AG04450 (cell line): ENCODE measurements at places on chromosomes 16 and 17.
A peak's percentile ranks its signal among the peaks of the same experiment; 100 is the strongest.

- DNase-seq = no peak
Observed at GRCh38 chr17:79079421-79080200, 5.0 kb downstream of the ENGASE start.

- no peak for DNase-seq
Observed at GRCh38 chr17:624341-624860, 90.2 kb downstream of the VPS53 start.

DNA sequence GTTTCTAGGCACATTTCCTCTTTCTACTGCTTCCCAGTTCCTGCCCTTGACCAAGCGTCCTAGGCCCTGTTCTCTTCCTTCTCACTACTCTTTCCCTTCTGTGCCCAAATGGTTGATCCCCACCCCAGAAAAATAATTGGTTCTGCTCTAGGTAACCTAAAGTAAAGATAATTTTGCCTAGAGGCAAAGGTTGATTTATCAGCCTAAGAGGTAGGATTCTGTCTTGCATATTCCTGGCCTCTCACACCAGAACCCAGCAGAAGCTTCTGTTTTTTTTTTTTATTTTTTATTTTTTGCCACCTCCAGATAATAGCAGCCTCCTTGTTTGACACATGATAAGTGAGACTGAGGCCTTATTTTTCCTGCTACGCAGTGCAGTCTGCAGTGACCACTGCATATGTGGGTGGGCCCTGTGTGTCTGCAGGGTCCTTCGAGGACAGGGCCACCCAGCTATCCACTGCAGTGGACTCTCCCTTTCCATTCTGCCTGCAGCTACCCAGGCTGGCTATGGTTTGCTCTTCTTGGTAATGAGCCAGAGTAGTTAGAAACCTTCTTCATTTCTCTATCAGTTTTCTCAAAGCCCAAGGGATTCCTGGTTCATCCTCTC, 701 bp downstream of the PIPOX start:
- no peak for DNase-seq

DNA sequence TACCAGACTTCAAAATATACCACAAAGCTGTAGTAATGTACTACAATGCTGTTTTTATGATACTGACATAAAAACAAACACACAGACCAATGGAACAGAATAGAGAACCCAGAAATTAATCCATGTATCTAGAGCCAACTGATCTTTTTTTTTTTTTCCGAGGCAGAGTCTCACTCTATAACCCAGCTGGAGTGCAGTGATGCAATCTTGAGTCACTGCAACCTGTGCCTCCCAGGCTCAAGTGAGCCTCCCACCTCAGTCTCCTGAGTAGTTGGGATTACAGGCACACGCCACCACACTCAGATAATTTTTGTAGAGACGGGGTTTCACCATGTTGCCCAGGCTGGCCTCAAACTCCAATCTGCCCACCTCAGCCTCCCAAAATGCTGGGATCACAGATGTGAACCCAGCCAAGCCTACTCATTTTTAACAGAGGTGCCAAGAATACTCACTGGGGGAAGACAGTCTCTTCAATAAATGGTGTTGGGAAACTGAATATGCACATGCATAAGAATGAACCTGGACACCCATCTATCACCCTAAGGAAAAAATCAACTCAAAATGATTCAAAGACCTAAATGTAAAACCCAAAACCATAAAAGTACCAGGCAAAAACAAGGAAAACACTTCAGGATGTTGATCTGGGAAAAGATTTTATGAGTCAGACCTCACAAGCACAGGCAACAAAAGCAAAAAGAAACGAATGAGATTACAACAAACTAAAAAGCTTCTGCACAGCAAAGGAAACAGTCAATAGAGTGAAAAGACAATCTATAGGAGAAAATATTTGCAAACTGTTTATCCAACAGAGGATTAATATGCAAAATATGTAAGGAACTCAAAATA, 63.1 kb downstream of the STX8 start:
- peak; percentile 23 for DNase-seq

DNA sequence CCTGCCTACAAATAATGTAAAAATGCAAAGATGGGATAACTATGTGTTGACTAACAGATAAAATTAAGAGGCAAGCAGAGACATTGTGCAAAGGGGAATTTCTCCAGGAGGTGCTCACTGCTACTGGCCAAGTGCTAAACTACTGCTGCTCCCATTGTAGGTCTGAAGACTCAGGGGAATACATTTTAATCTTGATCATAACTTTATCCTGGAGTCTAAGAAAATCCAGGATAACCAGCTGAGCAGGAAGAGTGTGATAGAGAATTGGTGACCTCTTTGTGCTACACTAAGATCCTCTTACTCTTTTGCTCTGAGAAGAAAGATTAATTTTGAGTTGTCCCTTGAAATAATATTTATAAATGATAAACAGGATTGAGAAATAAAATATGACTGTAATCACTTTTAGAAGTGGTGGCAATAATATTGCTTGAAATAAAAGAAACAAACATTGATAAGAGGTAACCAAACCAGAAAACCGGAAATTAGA, 5.9 kb downstream of the RNF43 start:
- DNase-seq = no peak

DNA sequence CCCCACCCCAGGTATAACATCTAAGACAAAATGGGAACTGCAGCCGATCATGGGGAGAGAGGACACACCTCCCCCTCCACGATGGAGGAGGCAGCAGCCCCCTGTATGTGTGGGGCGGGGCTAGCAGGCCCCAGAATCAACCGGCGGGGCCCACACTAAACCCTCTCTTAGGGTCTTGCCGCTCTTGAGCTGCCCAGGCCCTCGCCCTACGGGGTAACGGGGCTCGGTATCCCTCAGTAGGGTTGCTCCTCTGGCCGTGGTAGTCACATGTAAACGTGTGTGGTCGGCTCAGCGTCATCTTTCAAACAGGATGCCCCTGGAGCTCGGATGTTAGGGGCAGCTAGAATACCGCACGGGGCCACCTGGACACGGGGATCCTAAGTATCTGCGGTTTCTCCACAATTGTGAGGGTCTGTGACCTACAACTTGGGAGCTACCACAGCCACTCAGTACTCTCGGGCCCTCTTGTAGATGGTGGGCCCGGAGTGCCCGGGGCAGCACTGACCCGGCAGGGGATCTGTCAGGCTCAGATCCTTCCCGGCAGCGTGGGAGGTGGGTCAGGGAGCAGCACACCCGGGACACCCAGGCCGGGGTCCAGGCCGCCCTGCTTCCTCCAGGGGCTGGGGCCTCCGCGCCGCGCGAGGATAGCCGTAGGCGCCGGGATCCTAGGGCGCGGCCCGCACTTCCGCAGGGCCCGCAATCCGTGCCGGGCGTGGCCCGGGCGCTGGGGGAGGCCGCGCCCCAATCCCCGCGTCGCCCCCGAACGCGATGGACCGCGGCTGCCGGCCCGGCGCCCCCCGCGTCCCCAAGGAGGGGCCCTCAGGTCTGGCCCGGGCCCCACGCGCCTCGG, 781 bp downstream of the ARHGDIA start:
- DNase-seq = no peak

DNA sequence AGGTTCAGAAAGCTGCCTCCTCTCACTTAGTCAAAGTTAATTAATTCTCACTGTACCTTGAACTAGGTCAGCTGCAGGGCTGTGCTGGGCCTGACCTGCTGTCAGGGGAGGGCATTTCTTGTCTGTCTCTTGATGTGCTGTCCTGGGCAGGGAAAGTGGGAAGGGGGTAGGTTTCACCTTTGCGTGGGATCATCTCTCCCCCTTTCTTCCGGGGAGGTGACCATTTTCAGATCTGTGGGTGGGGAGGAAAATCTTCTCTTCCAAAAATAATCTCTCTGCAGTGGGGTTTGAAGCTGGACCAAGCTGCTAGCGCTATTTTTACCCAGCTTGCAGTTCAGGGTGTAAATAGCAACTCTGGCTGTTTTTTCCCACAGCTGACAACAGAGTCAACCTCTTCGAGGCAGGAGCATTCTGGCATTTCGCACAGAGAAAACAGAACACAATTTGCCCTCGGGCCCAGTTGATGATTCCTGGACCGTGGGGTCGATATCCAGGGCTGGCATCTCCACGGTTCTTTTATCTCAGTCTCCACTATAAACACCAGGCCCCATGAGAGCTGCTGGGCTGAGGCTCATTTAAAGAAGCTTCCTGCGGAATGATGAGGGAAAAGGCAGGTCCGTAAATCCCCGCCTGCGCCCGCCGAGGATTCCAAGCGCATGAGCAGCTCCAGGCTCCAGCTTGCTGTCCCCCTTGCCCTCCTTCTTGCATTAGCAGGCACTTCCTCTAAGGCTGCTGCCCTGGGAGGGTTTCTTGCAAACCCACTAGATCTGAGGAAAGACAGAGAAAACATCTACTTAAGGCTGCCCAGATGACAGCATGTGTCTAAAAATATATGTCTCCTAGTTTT, 93.9 kb downstream of the YPEL2 start:
- no peak for DNase-seq

- DNase-seq = no peak
Observed at GRCh38 chr16:12240036-12240435, 263.5 kb downstream of the SNX29 start.

GRCh38 chr17:73705594-73705993, 61.3 kb upstream of the SDK2 start:
- no peak for DNase-seq

DNA sequence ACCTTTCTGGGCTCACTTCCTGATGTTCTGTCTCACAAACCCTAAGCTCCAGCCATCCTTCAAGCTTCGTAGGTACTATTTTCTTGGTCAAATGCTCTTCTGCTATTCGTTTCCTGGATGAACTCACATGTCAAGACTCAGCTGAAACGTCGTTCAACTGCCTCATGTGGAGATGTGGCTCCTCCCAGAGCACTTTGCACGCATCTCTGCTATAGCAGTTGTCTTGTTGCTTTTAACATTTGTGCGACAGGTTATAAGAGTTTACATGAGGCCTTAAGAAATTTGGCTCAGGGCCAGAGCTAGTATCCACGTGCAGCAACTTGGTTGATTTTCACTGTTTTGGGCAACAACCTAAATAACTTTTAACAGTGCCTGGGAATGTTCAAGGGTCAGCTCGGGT, 2.8 kb upstream of the KRT40 start:
- no peak for DNase-seq

DNA sequence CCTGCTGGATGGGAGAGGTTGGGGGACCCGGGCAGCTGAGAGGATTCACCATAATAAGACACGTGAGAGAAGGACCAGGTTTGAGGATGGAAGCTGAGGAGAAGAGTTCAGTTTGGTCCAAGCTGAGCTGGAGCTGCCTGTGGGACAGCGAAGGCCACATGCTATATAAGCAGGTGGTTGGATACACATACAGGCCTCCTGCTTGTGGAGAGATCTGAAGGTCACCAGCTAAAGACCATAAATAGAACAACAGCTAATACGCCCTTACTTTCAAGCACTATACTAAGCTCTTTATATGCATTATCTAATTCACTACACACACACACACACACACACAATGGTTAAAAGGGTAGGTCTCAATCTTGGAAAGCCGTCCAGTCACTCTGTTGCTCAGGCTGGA, 32.1 kb downstream of the DUSP14 start:
- DNase-seq = no peak

DNA sequence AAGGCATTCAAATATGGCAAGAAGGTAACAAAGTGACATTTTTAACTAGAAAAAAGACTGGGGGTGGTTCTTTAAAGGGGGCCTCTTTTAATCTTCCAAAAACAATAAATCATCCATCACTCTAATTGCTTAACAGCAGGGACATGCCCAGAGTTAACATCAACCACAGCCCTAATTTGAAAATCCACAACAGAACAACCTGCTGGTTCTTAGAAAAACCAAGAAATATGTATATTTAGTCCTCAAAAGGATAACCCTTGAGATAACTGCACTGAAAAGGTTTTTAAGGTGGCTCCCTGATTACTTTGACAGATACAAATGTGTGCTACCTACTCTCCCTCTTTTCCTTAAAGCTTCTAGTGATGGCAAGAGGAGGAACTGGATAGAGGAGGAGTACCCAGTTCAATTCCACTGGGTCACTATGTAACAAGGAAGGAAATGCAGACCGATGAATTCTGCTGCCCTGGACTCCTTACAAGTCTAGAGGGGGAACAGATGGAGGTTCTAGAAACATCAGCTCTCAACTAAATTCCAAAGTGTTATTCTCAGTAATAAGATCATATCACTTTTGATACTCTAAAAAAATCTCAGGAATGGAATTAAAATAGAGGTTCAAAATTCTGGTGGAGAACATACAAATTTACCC, 54.3 kb downstream of the N4BP1 start:
- no peak for DNase-seq

GRCh38 chr16:68636818-68637217, 8.3 kb upstream of the CDH3 start:
- DNase-seq = no peak

- no peak for DNase-seq
Observed at GRCh38 chr16:87603684-87604633, 1.7 kb downstream of the JPH3 start.

DNA sequence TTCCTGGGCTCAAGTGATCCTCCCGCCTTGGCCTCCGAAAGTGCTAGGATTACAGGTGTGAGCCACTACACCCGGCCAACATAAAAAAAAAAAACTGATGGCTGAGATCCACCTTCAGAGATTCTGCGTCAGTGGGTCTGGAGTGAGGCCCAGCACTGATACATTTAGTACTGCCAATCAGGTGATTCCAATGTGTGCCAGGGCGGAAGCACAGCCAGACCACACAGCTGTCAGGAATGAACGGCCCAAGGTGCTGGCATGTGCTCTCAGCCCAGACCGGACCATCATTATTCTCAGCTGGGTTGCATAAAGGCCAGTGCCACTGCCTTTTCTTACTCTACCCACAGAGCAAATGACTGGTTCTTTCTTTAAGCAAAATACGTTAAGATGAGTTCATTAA, 1.2 kb upstream of the BCO1 start:
- no peak for DNase-seq

- no peak for DNase-seq
Observed at GRCh38 chr17:163514-164098, 17.8 kb downstream of the DOC2B start.

- DNase-seq = peak; percentile 26
Observed at GRCh38 chr17:61000911-61001310, 323.3 kb downstream of the BCAS3 start.

- no peak for DNase-seq
Observed at GRCh38 chr17:4125552-4125951, 17.3 kb downstream of the ZZEF1 start.

DNA sequence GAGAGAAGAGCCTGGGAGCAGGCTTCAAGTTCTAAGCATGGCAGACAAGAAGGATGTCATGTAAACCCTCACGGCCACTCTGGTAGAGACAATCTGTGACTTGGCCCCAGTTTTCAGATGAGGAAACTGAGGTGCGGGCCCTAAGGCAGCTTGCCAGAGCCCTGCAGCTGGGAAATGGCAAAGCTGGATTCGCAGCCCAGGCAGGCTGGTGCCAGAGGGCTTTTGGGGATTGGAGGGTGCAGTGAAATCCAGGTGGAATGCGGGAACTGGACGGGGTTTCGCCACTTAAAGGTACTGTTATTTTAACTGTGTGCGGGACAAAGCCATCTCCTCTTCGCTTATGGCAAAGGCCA, 477 bp upstream of the OSGIN1 start:
- DNase-seq = no peak

GRCh38 chr17:32259586-32259985, 6.0 kb upstream of the RHBDL3 start:
- DNase-seq = peak; percentile 53

GRCh38 chr17:29757788-29758187, 135.1 kb upstream of the CORO6 start:
- DNase-seq = no peak
